ENCODE measurements at places on chromosomes 12 and 14. TPM values are rescaled to one million over a fixed set of nuclear protein-coding genes. Genes with fewer than 3 reads are reported as not detected.

The INSM2 gene
- not detected for polyA plus RNA-seq

The C12orf50 gene
- polyA plus RNA-seq: 0.22 TPM

The SYCP3 gene
- polyA plus RNA-seq: 0.67 TPM

The HIP1R gene
- polyA plus RNA-seq: 8.6 TPM

The NYNRIN gene
- polyA plus RNA-seq: 35.1 TPM

The SRRM4 gene
- 0.38 TPM for polyA plus RNA-seq

The FOXA1 gene
- polyA plus RNA-seq: 0.71 TPM

The KLRF1 gene
- polyA plus RNA-seq: 0.25 TPM

DNA sequence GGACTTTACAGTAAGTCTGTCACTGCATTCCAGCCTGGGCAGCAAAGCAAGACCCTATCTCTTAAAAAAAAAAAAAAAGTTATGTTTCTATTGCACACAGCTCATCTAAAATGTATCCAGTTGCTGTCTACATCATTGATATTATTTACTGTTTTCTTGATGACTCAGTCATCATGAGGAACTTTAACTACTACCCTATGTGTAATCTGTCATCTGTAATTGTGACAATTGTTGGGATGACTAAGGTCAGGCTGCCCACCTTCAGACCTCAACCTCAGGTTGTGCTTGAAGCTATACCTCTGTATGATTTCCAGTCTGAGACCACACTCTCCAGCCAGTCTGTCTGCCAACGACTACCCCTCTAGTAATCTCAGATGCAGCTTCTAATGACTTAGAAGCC lies 15.3 kb downstream of the PPP1R13B start:
- no peak overlapping the region for H3K4me3 ChIP-seq
- no peak for DNase-seq
- peaks cover 2% of the 10 kb centered on the region for H3K4me1 ChIP-seq
- no peak overlapping the region for H3K27ac ChIP-seq
- H3K27me3 ChIP-seq: no peaks in the 10 kb centered on the region
- H3K36me3 ChIP-seq: no peaks in the 10 kb centered on the region

DNA sequence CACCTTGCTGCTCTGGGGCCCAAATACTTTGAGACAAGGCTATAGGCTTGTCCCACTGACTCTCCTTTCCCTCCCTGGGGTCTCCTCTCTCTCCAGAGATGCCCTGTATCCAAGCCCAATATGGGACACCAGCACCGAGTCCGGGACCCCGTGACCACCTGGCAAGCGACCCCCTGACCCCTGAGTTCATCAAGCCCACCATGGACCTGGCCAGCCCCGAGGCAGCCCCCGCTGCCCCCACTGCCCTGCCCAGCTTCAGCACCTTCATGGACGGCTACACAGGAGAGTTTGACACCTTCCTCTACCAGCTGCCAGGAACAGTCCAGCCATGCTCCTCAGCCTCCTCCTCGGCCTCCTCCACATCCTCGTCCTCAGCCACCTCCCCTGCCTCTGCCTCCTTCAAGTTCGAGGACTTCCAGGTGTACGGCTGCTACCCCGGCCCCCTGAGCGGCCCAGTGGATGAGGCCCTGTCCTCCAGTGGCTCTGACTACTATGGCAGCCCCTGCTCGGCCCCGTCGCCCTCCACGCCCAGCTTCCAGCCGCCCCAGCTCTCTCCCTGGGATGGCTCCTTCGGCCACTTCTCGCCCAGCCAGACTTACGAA lies 3.1 kb downstream of the NR4A1 start:
- H3K27me3 ChIP-seq: peaks cover 13% of the 10 kb centered on the region
- peaks cover 60% of the 10 kb centered on the region for H3K4me1 ChIP-seq
- no peak for DNase-seq
- H3K27ac ChIP-seq: no peak overlapping the region
- H3K4me3 ChIP-seq: no peak overlapping the region

DNA sequence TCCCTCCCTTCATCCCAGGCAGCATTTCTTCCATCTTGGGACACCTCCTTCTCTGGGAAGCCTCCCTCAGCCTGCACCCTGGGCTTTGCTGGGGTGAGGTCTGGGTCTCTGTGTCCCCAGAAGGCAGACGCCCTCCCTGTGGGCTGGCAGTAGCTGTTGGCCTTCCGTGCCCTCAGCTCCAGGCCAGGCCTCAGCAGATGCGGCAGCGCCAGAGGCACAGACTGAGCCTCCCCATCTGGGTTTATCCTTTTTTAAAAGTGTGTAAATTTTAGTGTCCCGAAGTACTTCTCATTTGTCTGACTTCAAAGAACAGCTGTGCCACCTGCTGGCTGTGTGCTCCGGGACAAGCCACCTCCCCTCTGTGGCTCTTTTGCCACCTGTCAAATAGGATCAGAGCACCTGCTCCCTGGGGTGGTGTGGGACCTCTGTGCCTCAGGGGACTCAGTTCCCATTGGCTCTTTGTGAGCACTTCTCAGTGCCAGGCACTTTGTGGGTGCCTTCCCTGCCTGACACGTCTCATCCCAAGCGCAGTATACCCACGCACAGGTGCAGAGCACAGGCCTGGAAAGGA lies 11.1 kb downstream of the EXOC3L4 start:
- peaks cover 68% of the 10 kb centered on the region for H3K4me1 ChIP-seq
- no peak overlapping the region for H3K4me3 ChIP-seq
- peak overlapping the region; percentile 35 for H3K27ac ChIP-seq
- no peaks in the 10 kb centered on the region for H3K36me3 ChIP-seq

GRCh38 chr12:6826734-6827436 lies 1.3 kb upstream of the P3H3 start:
- H3K4me3 ChIP-seq: no peak overlapping the region
- peaks cover 59% of the 10 kb centered on the region for H3K4me1 ChIP-seq
- peak overlapping the region; percentile 81 for H3K27ac ChIP-seq
- H3K36me3 ChIP-seq: peaks cover 20% of the 10 kb centered on the region
- DNase-seq: no peak

GRCh38 chr12:44637875-44638274 lies 238.2 kb downstream of the NELL2 start:
- no peaks in the 10 kb centered on the region for H3K27me3 ChIP-seq
- no peaks in the 10 kb centered on the region for H3K4me1 ChIP-seq
- H3K36me3 ChIP-seq: no peaks in the 10 kb centered on the region
- H3K27ac ChIP-seq: no peak overlapping the region

DNA sequence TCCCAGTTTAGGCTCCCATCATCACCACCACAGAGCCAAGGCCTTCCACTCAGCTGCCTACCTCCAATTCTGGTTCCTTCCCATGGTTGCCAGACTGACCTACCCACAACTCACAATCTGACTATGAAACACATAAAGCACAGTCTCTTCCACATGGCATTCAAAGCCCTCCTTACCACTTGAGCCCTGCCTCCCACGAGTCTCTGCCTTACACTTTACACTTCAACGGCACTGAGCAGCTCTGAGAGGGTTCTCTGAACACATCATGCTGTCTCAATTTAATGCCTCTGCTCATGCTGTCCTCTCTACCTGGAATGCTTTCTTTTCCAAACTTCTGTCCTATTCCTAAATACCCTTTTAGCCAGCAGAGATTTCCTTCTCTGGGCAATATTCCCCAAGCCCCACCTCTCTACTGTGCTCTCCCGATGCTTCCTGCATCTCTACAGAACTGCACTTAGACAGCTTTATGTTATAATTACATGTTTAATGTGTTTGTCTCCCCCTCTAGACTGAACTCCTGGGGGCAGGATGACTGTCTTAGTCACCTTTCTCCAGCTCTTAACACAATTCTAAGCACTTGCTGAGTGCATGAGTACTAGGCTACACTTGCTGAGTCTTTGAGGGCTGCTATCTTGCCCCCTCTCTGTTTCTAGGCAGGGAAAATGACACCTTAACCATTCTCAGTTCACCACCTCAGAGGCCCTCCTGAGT lies 23.5 kb downstream of the FMNL3 start:
- no peak for DNase-seq
- H3K4me1 ChIP-seq: peaks cover 17% of the 10 kb centered on the region
- no peak overlapping the region for H3K4me3 ChIP-seq
- H3K36me3 ChIP-seq: no peaks in the 10 kb centered on the region
- no peaks in the 10 kb centered on the region for H3K27me3 ChIP-seq
- no peak overlapping the region for H3K27ac ChIP-seq

GRCh38 chr14:68779761-68780323 lies 13.0 kb downstream of the ZFP36L1 start:
- no peak overlapping the region for H3K4me3 ChIP-seq
- peak overlapping the region; percentile 25 for H3K27ac ChIP-seq
- H3K27me3 ChIP-seq: no peaks in the 10 kb centered on the region
- peaks cover 29% of the 10 kb centered on the region for H3K4me1 ChIP-seq

GRCh38 chr12:29921307-29921706 lies 137.6 kb upstream of the TMTC1 start:
- no peak overlapping the region for H3K27ac ChIP-seq
- H3K4me1 ChIP-seq: no peaks in the 10 kb centered on the region
- no peak for DNase-seq

GRCh38 chr14:68191567-68192321 lies 372.2 kb downstream of the RAD51B start:
- H3K4me1 ChIP-seq: peaks cover 3% of the 10 kb centered on the region
- no peaks in the 10 kb centered on the region for H3K27me3 ChIP-seq
- H3K27ac ChIP-seq: peak overlapping the region; percentile 81
- no peak overlapping the region for H3K4me3 ChIP-seq
- H3K36me3 ChIP-seq: no peaks in the 10 kb centered on the region
- DNase-seq: peak; percentile 76

DNA sequence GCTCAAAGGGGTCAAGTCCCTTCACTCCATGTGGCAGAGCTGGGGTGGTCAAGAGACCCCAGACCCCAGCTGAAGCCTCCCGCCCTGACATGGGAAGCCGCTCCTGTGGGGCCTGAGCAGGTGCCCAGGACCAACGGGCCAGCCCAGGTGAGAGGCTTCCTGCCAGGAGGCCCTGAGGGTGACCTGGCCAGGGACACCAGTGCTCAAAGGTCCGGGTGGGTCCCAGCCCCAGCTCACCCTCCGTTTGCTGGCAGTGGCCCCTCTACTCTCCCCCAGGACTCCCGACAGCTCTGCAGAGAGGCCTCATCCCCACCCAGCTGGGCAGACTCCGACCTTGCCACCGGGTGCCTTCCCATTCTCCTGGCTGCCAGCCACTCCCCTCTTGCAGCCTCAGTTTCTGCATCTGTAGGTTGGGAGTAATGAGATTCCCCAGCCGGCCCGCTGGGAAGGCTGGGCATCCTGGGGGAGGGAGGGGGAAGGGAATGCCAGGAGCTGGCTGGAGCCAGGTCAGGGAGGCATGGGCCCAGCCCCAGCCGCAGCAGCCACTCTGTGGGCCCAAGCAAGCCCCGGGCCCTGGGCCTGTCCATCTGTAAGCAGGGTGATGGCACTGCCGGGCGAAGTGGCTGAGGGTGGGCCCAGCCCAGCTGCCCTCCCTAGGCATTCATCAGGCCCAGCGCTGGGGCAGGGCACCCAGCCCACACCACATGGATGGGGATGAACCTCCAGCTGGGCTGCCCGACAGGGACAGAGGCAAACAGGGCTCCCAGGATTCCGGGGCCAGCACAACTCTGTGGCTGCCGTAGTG lies 10.3 kb upstream of the INF2 start:
- no peaks in the 10 kb centered on the region for H3K36me3 ChIP-seq
- no peak overlapping the region for H3K4me3 ChIP-seq
- H3K27ac ChIP-seq: no peak overlapping the region
- peak; percentile 18 for DNase-seq
- H3K4me1 ChIP-seq: peaks cover 70% of the 10 kb centered on the region

GRCh38 chr12:113582521-113583218 lies 111.0 kb upstream of the LHX5 start:
- peaks cover 2% of the 10 kb centered on the region for H3K27me3 ChIP-seq
- no peaks in the 10 kb centered on the region for H3K36me3 ChIP-seq
- H3K4me1 ChIP-seq: no peaks in the 10 kb centered on the region
- DNase-seq: no peak
- no peak overlapping the region for H3K4me3 ChIP-seq
- no peak overlapping the region for H3K27ac ChIP-seq

DNA sequence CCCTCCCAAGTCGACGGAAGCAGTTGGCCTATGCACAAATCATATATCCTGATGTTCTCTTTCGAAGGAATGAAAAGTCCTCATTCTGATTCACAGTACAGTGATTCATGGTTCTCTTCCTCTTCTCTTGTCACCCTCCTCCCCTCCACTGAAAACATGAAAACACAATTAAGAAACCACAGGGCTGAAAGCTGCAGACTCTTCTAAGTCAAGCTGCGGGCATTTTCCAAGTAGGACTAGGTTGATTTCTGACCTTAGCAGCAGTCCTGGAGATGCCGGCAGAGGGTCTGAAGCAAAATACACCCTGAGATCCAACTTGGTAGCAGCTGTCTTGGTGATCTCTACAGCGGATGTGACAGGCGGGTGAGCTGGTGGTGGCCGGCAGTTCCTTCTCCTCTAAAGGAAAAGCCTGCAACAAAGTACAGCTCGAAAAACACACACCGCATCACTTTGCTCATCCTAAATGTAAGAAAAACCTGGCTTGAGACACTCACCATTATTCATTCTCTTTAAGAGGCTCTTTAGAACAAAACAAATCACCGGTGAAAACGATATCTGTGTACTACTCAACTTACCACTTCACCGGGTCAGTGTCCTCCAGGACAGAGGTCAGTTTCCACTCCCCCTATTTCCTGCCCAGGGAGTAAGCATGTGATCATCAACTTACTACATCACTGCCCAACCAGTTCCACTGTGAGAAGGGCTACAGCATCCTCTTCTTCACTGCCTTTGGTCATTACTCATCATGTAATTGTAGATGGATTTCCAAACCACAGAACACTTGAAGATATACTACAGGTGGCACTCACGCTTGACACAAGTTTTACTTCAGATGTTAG lies 6.0 kb downstream of the TMCC3 start:
- H3K36me3 ChIP-seq: peaks cover 12% of the 10 kb centered on the region
- DNase-seq: peak; percentile 42
- H3K4me3 ChIP-seq: no peak overlapping the region
- peak overlapping the region; percentile 18 for H3K27ac ChIP-seq
- peaks cover 3% of the 10 kb centered on the region for H3K27me3 ChIP-seq

DNA sequence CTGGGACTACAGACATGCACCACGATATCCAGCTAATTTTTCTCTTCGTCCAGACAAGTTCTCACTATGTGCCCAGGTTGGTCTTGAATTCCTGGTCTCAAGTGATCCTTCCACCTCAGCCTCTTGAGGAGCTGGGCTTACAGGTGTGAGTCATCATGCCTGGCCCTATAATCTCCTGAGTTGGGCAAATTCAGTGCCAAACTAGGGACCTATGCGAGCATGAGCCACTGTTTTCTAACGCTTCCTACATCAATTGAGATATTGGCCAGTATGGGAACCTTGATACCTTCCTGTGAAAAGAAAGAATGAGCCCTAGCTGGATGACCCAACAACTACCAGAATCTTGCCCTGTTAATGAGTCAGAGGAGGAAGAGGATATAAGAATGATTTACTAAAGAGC lies 585.2 kb downstream of the C12orf50 start:
- H3K27me3 ChIP-seq: no peaks in the 10 kb centered on the region
- no peaks in the 10 kb centered on the region for H3K36me3 ChIP-seq
- H3K4me1 ChIP-seq: no peaks in the 10 kb centered on the region
- no peak overlapping the region for H3K27ac ChIP-seq

- no peak overlapping the region for H3K4me3 ChIP-seq
- peak overlapping the region; percentile 67 for H3K27ac ChIP-seq
- H3K27me3 ChIP-seq: no peaks in the 10 kb centered on the region
- no peaks in the 10 kb centered on the region for H3K36me3 ChIP-seq
These were observed 17.8 kb upstream of the BCL7A start for GRCh38 chr12:122003651-122004611.

All from muscle of leg (tissue), 16 donors.